ENCODE measurements at places on chromosomes 2 and 18. TPM values are rescaled to one million over a fixed set of nuclear protein-coding genes. Genes with fewer than 3 reads are reported as not detected.

DNA sequence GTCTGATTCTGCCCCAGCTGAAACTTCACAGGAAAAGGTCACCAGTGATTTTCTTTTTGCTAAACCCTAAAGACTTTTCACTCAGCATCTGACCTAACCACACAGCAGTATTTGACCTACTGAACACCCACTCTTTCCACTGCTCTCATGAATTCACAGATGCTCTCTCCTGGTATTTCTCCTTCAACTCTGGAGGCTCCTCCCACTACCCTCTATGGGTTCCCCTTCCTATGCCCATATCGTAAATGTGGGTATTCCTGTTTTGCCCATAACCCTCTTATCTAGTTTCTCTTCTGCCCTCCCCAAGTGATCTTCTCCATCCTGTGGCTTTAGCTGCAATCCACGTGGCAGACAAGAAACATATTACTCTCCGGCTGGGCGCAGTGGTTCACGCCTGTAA is 7.6 kb downstream of the PLEKHM3 start:
- DNase-seq: no peak

GRCh38 chr2:221924576-221924975 is 352.5 kb upstream of the EPHA4 start:
- DNase-seq: no peak

GRCh38 chr18:44033144-44033701 is 647.5 kb upstream of the SETBP1 start:
- DNase-seq: no peak

GRCh38 chr2:65278531-65278981 is 50.9 kb downstream of the ACTR2 start:
- DNase-seq: no peak

GRCh38 chr18:2971741-2972552 is 41.0 kb downstream of the LPIN2 start:
- DNase-seq: no peak

DNA sequence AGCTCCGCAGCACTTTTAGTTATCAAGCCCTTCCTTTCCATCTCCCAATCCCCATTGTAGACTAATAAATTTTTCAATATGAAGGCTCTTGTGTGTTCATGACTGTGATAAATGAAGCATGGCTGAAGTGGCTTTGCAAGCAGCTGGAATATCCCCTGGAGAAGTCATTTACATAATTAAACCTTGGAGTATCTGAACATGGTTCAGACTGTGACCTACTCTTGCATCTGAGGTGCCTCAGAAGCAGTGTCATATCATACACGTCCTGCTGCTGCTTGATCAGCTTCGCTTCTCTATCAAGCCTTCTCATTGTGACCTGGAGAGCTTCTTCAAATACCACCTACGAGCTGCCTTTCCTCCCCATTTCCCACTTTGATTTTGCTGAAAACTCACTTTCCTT is 48.4 kb upstream of the ZNF397 start:
- DNase-seq: no peak

GRCh38 chr2:17709897-17710296 is 43.7 kb downstream of the SMC6 start:
- no peak for DNase-seq

DNA sequence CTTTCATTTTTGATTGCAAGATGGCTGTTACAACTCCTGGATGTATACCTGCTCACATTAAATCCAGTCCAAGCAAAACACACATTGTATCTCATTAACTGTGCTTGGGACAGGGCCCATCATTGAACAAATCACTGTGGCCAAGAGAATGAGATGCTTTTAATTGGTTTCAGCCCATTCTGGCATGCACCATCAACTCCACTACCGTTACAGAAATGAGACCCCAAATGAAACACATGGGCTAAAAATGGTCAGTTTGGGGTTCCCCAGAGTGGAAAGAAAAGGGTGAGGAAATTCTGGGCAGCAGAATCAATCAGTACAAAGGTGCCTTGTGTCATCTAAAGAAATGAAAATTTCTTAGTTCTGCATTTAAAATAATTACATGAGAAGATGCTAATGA is 52.7 kb downstream of the FAM171B start:
- DNase-seq: no peak

DNA sequence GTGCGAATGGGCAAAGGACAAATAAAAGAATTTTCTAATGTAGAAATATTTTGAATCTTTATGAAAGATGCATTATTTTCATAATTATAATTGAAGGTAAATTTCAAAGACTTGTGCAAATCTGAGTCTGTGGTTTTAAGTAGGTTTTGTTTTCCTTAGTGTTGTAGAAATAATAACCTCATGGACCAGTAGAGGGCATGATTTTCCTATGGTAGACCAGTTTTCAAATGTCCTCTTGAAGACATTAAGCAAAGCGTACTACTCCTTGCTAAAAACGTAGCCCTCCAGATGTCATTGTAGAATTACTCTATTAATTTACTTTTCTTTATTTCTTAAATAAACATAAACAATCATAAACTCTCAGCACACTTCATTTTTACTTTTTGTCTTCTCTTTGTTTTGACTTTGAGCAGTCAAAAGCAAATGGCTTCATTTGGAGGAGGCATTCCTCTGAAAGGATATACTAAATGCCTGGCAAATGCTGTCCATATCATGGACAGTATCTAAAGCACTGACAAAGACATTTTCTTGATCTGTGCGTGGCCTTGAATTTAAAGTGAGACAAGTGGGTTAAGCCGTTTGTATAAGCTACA is 85.8 kb upstream of the FAM237A start:
- DNase-seq: peak; percentile 8

DNA sequence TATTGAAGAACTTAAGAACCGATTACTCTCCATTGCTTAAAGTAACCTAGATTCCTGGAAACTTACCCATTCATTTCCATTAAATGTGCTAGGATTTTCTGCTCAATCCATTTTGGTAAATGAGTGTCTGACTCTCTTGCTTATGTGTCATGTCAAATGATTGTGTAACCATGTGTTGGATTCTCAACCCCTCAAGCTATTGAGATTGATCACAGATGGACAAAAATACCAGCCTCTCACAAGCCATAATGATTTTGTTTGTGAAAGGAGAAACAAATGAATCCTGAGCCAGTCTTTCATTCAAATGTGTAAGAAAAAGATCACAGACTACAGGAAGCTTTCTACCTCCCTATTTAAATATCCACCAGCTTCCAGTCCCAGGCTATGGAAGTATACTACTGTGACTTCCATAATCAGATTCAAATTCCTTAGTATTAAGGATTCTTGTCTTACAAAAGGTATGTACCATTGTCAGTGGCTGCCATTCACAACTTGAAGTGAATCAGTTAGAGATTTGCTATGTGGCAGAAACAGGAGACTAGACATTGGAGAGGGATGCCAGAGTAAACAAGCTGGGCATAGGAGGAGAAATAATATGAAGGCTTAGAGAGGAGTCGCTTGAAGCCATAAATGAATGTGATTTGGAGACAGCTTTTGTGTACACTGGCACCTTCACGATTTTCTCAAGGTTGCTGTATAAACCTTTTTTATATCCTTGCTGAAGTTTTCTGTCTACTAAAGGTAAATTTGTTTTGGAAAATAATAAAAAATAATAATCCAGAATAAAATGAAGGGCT is 498.5 kb upstream of the SETBP1 start:
- DNase-seq: no peak

DNA sequence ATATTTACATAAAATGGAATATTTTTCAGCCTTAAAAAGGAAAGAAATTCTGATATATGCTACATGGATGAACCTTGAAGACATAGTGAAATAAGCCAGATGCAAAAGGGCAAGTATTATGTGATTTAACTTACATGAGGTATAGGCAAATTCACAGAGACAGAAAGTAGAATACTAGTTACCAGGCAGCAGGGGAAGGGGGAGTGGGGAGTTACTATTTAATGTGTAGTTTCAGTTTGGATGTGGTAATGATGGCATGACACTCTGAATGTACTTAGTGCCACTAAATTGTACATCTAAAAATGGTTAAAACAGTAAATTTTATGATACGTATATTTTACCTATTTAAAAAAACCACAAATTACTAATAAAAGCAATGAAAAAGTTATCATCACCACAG is 12.1 kb downstream of the METTL4 start:
- no peak for DNase-seq

- DNase-seq: no peak
These were observed 69.4 kb downstream of the CABLES1 start for GRCh38 chr18:23204589-23205235.

DNA sequence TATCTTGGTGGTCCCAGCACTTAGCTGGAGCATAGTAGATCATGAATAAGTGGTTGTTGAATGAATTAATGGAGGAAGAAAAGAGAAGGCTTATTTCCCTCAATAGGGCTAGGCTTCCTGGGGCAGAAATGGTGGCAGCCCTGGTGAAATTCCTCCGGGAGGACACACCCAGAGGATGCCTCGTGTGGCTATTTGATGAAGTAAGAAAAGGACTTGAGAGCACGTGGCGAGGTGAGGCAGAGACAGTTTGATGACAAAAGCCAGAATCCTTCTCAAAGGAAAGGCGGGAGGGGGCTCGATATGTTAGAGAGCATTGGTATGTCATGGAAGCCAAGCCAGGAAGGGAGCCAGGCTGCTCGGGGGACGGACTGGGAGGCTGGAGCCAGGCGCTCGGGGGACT is 14.7 kb downstream of the FAM228A start:
- DNase-seq: no peak

- no peak for DNase-seq
These were observed 27.5 kb downstream of the TMEM178A start for GRCh38 chr2:39693245-39693644.

GRCh38 chr18:46385124-46385523 is 271.9 kb downstream of the LOXHD1 start:
- no peak for DNase-seq

- no peak for DNase-seq
These were observed 231.2 kb downstream of the AGAP1 start for GRCh38 chr2:235725016-235725489.

Gene SGO2
- 3.7 TPM for polyA plus RNA-seq

Gene TANC1
- 28.0 TPM for polyA plus RNA-seq

Gene SFXN5
- 13.7 TPM for polyA plus RNA-seq

Gene HJURP
- 12.2 TPM for polyA plus RNA-seq

Gene MAP3K2
- polyA plus RNA-seq: 15.5 TPM

Gene ARHGEF4
- 0.95 TPM for polyA plus RNA-seq

Gene NT5DC4
- not detected for polyA plus RNA-seq
